ENCODE measurements at places on chromosomes 5 and 9. TPM values are rescaled to one million over a fixed set of nuclear protein-coding genes. Genes with fewer than 3 reads are reported as not detected.

DNA sequence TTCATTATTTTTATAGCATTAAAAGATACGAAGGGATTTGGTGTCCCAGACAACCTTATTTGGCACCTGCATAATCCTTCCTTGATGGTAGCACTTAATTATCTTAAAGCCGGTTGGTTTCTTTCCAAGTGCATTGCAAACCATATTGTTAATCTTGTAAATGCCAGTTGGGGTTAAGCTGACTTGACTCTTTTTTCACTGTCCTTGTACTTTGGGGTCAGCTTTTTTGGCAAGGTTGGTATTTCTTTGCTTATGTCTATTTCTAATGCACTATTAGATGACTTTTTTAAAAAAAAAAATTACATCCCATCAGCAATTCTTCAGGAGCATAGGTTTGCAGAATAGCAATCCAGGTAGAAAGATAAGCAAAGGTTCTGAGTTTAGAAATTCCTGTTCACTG lies 466.8 kb upstream of the TLE4 start:
- DNase-seq, result no peak

DNA sequence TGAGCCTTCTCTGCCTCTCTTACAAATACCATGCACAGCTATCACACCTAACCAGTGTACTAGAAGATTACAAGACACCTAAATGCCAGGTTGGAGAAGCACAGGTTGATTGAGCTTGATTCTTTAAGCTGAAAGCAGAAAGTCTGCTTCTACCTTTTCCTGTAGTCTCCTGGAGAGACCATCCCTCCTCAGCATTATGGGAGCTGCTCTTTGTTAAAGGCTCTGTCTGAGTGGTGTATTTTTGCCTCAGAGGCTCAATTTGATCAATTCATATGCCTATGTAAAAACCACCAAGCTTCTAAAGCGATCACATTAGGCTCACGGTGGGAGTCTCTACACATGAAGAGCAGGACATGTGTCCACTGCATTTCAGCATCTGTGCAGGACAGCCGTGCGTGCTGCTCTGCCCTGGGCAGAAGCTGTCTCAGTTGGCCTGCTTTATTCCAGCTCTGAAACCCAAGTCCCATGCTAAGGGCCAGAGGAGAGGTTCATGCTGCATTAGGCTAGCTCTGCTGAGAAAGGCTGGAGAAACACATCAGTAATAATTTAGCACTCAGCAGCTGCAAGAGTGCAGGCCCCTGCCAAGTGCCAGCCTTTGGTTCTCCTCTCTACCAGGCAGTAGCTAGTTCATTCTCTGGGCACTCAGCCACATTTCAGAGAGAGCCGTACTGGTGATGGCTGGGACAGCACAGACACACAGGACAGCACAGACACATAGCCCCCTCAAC lies 41.7 kb downstream of the TMEM167A start:
- peak; percentile 36 for DNase-seq

GRCh38 chr5:7852988-7853387 lies 2.1 kb upstream of the CFAP90 start:
- DNase-seq, result no peak

DNA sequence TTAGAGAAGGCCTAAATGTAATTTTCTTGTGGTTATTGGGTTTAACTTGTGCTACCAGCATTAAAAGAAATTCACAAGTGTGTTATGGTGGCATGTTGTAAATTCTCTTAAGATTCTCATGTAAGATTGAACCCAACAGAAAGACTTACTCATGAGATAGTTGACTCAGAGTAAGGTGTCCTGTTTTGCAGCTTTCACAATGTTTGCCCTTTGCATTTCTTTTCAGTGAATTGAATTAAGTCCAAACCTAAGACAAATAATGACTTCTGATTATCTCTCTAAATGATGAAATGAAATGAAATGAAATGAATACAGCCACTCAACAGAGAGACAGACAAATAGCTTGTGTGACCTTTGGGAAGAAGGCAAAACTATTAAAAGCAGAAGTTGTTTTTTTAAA lies 1696.9 kb upstream of the WWC1 start:
- DNase-seq, result no peak

- DNase-seq, result no peak
Observed at GRCh38 chr9:114709636-114710035, 27.6 kb upstream of the TEX48 start.

DNA sequence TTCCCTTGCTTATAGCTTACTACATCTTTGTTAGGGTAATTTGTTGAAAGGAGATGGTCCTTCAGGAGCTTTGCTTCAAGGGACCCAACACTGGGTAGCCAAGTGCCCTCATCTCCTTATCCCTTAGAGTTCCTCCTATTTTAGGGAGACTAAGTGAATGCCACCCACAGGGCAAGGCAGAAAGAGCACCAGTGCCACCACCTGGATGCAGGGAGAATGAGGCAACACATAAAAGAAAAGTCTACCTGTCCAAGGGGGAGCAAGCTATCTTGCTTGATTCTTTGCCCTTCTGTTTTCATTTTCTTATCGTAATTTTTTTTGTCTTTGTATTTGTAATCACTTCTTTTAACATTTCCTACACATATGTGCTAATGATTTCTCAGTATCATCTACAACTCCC lies 205.5 kb downstream of the NPR3 start:
- no peak for DNase-seq

- DNase-seq, result no peak
Observed at GRCh38 chr9:110065532-110065931, 142.4 kb downstream of the C9orf152 start.

GRCh38 chr5:176734756-176735342 lies 75.5 kb upstream of the UNC5A start:
- no peak for DNase-seq

DNA sequence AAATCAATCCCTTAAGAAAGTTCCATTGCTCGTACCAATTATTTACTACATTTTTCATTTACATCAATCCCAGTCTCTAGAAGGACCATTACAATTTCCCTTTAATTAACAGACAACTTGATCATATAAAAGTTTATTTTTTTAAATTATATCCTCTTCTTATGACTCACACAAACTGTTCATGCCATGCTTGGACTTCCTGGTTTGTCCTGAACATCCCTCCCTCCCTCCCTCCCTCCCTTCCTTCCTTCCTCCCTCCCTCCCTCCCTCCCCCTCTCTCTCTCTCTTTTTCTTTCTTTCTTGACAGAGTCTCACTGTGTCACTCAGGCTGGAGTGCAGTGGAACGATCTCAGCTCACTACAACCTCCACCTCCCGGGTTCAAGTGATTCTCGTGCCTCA lies 11.6 kb upstream of the CLTB start:
- no peak for DNase-seq

The GABRA1 gene
- not detected for total RNA-seq

The CARD6 gene
- total RNA-seq, result not detected

The GPRIN1 gene
- total RNA-seq, result 72.3 TPM

DNA sequence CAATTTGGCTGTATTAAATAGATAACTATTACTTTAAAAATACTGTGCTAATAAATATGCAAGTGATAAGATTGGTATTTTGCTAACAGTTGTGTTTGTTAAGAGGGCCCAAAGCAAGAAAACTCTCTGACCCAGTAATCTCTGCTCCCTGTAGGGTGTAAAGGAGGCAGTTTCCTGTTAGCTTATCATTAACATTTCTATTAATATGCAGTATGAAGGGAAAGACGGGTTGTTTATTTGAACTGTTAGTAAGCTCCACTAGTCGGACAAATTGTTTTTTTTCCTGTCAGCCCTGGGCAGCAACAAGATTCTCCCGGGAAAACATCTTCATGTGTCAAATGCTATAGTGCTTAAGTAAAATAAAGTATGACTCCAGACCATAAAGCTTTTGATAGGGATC lies 35.6 kb downstream of the ERP44 start:
- no peak for DNase-seq

The AK3 gene
- total RNA-seq, result 33.7 TPM

- DNase-seq, result no peak
Observed at GRCh38 chr5:53298841-53299240, 181.6 kb upstream of the FST start.

The IQGAP2 gene
- total RNA-seq, result 1.4 TPM

GRCh38 chr9:118028225-118028624 lies 324.0 kb downstream of the TLR4 start:
- no peak for DNase-seq

The ATP10B gene
- total RNA-seq, result not detected

GRCh38 chr9:114244570-114244969 lies 78.3 kb upstream of the ORM1 start:
- DNase-seq, result no peak

DNA sequence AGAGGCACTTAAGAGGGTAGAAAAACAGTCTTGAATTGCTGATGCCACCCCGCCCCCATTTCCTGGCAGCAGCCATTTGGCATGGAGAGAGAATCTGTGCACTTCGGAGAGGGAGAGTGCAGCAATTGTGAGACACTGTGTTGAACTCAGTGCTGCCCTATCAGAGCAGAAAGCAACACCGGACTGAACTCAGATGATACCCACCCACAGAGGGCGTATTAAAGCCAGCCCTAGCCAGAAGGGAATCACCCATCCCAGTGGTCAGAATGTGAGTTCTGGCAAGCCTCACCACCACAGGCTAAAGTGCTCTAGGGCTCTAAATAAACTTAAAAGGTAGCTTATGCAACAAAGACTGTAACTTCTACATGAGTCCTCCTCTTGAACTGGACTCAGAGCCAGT lies 88.4 kb upstream of the RGS7BP start:
- no peak for DNase-seq

DNA sequence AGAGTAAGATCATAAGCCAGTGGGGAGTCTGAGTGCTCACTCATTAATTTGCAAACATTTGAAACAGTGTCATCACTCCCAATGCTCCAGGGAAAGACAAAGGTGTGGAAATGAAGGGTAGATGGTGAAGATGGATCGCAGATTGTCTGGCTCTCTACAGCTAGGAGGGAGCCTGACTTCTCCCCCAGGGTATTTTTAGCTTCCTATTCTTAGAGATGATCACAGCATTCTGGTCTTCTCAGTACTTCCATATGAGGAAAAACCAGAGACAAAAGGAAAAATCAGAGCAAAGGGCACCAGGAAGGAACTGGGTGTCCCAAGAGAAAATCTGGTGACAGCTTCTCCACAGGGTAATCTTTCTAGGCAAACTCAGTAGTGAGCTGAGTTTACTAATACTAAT lies 401.9 kb upstream of the GRIA1 start:
- DNase-seq, result no peak

The ANKRD18A gene
- total RNA-seq, result 32.3 TPM

The IL33 gene
- not detected for total RNA-seq

- no peak for DNase-seq
Observed at GRCh38 chr5:127305493-127305892, 14.9 kb downstream of the MEGF10 start.

GRCh38 chr9:101375546-101375945 lies 9.3 kb downstream of the BAAT start:
- no peak for DNase-seq

- DNase-seq, result no peak
Observed at GRCh38 chr5:1241509-1242080, 16.4 kb downstream of the SLC6A18 start.

GRCh38 chr9:86809759-86810367 lies 137.4 kb downstream of the GAS1 start:
- DNase-seq, result no peak

The ZCCHC10 gene
- 26.1 TPM for total RNA-seq

The SLC36A2 gene
- not detected for total RNA-seq

All from glutamatergic neuron (in vitro differentiated cells).